ENCODE measurements at places on chromosomes 16 and 17.

DNA sequence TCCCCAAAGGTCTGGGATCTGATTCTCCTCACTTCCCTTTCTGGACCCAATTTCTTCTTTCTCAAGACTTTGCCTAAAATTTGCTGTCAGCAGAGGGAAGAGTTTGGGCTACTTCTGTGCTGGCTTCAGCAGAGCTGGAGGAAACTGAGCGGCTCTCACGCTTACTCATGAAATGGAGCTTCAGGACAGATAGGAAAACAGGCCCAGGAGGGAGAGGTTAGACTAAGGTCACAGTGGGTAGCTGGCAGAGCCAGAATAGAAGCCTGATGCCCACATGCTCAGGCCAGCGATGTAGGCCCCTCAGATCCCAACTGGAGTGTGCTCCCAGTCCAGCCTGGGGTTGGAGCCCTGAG lies 593 bp downstream of the SLC38A7 start:
- peak; percentile 21 for DNase-seq

DNA sequence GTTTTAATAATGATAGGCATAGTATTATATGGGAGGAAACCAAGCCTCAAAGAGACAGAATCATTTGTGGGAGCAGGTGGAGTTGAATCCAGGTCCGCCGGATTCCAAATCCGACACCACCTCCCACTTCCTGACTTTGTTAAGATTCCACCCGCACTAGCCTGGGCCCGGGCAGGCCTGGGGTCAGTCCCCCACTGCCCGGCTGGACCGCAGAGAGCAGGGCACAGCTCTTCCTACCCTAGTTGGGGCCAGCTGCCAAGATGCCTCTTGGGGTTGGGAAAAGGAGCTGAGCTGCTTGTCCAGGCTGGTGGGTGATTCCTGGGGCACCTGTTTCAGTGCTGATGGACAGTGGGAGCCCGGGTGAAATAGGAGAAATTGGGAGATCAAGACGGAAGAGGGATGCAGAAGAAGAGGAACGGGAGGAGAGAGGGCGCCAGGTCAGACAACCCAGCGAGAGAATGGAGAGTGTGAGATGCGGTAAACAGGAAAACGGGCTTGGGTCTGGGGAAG lies 53.9 kb downstream of the OR1D5 start:
- no peak for DNase-seq

GRCh38 chr17:61662186-61662585 lies 71.2 kb upstream of the NACA2 start:
- DNase-seq: no peak

- no peak for DNase-seq
Measured at GRCh38 chr16:73317321-73317857, 269.5 kb upstream of the ZFHX3 start.

DNA sequence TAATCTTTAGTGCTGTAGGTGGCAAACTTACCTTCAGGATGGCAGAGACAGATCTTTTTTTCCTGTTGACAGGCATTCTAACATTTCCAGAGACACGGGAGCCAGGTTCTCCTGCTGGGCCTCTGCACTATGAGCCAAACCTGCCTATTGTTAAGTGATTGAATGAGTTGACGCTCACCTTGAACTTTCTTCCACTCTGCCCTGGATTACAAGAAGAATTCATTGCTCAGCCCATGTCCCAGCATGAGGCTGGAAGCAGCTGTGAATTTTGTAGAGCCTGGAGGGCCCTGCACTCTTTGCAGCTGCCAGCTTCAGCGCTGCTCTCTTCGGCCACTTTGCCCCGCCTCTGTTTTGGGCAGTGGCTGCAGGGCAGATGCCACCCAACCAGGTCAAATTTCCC lies 9.4 kb upstream of the SLC7A5 start:
- DNase-seq: no peak

DNA sequence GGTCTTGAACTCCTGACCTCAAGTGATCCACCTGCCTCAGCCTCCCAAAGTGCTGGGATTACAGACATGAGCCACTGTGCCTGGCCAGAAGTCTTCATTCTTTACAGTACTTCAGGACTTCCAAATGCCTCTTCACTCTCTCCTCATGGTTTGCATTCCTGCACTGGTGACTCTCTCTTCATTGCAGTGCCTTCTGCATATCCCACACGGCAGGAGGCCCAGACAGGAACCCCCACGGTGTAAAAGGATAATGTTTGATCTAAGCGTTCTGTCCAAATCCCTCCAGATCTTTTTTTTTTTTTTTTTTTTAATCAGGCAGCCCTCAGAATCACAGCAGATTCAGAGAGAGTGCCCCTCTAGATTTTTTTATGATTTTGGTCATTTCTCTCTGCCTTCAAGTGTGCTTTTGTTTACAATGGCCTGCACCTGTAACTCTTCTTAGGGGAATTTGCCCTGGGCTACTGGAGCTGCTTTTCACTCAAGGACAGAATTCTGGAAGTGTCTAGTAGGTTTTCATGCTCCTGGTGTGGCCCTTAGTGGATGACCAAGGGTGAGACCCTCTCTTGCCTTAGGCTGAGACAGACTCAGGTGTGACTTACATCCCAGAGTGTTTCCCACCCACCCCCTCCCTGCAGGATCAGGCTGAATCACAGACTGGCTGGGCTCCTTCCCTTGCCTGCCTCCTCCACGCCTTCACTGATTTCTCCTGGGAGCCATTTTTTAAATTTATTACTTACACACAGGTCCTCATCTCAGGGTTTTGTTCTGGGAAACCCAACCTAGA lies 19.8 kb upstream of the NF1 start:
- DNase-seq: no peak

Data from inflammatory macrophage treated with lipopolysaccharide for 1 hour (primary cell).